Stimulated activated CD4-positive, alpha-beta T cell treated with anti-CD3 and anti-CD28 coated beads, Interleukin-2, amount 100 ng/mL, for 48 hours (primary cell): ENCODE measurements at places on chromosomes 6 and 20.

DNA sequence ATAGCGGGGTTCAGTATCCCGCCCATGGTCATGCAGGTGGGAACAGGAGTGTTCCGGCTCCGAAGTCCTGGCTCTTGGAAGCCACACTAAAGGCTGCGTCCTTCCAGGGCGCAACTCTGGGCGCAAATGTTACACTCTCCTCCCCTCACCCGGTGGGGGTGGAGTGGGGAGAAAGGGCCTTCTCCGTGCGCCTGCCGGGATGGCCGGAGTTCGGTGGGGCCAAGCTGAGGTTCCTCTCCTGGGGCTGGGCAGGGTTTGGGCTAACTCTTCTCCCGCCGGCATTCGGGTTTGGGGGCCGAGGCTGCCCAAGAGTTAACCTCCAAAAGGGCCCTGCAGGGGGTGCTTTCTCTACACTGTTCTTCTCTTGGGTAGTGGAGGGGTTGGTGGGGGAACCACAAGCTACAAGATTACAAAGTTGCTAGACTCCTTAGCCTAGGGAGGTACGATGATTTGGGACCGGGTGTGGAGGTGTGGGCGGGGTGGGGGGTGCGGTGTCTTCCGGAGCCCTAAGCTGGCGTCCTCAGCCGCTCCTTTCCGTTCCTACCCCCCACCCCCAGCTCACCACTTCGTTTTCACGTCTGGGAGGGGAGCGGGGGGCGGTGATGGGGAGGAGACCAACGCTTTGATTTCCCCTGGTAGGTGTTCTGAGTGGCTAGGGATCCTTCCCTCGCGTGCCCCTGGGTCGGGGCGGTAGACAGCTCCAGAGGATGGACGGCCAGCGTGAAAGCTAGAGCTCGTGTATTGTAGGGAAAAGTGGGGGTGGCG lies 12.3 kb downstream of the NRN1 start:
- no peak for DNase-seq

- no peak for DNase-seq
Observed at GRCh38 chr6:73746787-73747186, 50.8 kb downstream of the CD109 start.

DNA sequence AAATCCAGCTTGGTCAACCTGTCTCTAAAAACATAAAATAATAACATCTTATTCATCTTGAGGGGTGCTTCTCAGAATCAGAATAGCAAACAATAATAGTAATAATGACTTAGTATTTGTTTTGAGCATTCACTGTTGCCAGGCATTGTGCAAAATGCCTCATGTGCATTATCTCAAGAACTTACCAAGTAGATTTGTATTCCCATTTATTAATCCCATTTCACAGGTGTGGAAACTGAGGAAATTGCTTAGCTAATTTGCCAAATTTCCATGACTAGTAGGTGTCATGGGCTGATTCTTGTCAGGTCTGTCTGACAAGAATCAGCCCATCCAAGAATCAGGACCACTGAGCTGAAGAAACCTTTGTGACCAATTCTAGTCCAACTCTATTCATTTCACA lies 5.5 kb downstream of the TTBK1 start:
- DNase-seq: no peak

GRCh38 chr6:156943166-156943565 lies 166.0 kb downstream of the ARID1B start:
- no peak for DNase-seq

- DNase-seq: no peak
Observed at GRCh38 chr6:105161421-105161820, 18.4 kb downstream of the POPDC3 start.

DNA sequence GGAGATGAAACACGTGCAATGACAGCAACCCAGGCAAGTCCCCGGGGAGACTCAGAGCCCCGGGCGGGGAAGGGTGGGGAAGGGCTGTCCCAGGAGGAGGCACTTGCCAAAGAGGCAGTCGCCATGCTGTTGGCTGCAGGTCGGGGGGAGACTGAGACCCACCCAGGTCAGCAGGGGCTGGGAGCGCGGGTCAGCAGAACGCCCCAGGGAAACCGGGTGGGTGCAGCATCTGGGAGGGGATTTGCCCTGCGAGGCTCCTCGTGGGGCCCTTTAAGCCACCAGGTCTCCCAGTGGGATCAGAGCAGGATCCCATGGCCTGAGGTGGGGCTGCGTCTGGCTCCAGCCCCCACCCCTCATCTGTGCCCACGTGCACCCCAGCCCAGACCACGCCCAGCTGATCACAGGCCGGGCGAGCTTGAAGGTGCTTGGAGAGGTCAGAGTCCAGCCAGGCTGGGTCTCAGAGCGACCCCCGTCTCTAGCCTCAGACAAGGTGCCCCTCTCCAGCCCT lies 65.5 kb downstream of the YTHDF1 start:
- no peak for DNase-seq

GRCh38 chr20:58884966-58885365 lies 32.5 kb downstream of the GNAS start:
- no peak for DNase-seq

- DNase-seq: no peak
Observed at GRCh38 chr20:49507741-49508434, 25.4 kb upstream of the KCNB1 start.

- DNase-seq: no peak
Observed at GRCh38 chr6:162251257-162251656, 476.3 kb downstream of the PRKN start.

DNA sequence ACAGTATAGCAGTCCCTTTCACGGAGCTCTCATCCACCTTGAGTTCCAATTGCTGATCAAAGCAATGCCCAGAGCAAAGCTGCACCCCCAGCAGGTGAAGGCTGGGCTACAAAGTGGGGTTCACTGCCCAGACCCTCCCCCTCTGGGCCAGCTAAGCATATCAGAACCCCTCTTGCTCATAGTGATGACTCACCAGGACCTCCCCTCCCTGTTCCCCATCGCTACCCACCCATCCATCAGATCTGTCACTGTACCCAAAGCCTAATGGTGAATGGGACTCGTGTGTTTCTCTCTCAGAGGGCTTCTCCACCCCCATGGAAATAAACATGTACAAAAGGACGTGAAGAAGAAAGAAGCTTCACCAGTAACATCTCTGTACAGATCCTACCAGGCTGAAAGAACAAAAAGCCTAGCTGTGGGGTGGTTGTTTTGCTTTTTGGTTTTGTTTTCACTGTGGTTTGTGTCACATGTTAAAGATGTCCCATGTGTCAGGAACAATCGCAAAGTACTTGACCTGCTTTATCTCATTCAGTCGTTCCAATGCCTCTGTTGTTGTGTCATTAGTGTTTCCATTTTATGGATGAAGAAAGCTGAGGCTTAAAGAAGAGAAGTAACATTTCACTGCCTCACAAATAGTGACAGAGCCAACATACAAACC lies 518.5 kb downstream of the CD83 start:
- no peak for DNase-seq

DNA sequence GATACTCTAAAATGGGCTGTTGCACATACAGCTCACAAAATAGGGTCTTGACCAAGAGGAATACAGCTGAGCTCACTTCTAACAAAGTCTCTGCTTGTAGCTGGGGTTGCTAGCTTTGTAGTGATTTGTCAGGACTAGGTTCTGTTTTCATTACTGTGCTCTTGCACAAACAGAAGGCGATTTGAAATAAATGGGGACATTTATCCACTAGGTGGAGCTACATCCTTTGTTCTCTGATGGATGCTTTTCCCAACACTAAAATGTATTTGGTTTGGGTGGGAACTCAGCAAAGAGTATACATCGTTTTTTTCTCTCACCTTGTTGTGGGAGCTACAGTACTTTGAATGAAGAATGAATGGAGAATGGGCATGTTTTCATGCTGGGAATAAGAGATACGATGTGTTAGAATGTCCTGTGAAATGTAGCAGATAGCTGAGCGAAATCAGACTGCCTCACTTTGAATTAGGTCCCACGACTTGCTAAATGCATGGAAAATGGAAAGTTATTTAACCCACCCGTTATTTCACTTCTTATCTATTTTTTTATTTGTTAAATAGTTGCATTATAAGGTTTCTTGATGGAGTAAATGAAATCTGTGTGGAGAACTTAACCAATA lies 494.7 kb upstream of the MAP3K7 start:
- DNase-seq: no peak

- no peak for DNase-seq
Observed at GRCh38 chr6:25064006-25064405, 128.2 kb upstream of the RIPOR2 start.

- no peak for DNase-seq
Observed at GRCh38 chr6:23323897-23324296, 754.5 kb downstream of the HDGFL1 start.

DNA sequence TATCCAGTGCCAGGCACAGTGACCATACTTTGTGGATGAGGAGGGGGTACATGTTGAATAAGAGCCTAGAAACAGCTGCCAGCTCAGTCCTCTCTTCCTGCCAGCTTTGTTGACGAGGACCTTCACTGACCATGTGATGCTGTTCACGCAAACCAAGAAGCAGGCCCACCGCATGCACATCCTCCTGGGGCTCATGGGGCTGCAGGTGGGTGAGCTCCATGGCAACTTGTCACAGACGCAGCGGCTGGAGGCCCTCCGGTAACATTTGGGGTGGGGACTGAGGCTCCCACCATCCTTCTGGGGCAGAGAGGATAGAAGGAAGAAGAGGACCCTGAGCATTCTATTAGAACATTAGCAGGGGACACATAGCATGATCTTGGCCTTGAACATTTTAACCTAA lies 15.6 kb downstream of the DDX27 start:
- no peak for DNase-seq

GRCh38 chr20:46040902-46041535 lies 12.0 kb downstream of the SLC12A5 start:
- DNase-seq: peak; percentile 39

GRCh38 chr6:44645276-44645675 lies 257.8 kb downstream of the CDC5L start:
- DNase-seq: no peak

DNA sequence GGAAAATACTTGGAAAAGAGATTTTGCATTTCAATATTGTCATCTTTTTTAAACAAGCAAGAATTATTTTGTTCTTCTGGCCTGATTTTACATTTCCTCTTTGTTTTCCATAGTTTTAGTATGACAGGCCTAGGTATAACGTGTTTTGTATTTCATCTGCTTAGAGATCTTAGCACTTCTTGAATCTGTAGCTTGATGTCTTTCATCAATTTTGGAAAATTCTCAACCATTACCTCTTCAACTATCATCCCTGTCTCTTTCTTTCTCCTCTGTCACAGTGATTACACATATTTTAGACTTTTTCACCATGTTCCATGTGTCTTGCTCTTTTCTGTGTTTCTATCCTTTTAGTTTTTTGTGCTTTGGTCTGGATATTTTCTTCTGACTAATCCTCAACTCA lies 67.2 kb upstream of the PHACTR1 start:
- no peak for DNase-seq

- no peak for DNase-seq
Observed at GRCh38 chr20:51378171-51378928, 164.2 kb downstream of the NFATC2 start.

DNA sequence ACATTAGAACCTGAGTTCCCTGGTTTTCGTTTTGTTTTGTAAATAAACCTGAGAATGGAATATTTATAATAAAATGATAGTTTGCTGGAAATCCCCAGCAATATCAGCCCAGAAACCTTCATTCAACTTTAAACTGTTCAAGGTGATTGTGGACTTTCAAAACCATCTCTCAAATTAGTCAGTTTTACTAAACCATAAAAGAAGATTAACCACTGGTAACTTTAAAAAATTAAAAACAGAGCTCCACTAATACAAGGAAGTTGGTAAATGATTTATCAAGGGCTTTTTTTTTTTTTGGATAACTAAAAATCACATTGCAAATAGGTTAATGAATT lies 10.0 kb downstream of the MBOAT1 start:
- DNase-seq: no peak

DNA sequence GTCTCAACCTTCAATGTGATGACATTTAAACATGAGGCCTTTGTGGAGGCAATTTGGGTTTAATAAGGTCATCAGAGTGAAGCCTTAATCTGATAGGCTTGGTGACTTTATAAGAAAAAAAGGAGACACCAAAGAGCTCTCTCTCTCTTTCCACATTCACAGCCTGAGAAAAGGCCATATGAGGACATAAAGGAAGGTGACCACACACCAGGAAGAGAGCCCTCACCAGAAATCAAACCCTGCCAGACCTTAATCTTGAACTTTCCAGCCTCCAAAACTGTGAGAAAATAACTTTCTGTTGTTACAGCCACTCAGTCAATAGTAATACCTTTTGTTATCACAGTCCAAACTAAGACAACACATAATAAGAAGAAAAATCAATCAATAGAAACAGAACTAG lies 47.7 kb downstream of the COL12A1 start:
- DNase-seq: no peak

GRCh38 chr20:57384486-57384885 lies 6.7 kb upstream of the RBM38 start:
- no peak for DNase-seq

DNA sequence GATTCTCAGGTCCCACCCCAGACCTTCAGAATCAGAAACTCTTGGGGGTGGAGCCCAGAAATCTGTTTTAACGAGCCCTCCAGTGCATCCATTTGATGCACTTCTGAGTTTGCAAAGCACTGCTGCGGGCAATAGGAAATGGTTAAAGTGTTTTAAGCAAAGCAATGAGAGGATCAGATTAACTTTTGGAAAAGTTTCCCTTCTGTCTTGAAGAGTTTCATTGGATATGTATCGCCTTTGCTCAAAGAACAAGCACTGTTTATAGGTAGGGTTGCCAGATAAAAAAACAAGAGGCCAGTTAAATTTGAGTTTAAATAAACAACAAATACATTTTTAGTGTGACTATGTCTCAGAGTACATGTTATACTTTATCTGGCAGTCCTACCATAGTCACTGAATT lies 226.0 kb downstream of the BMP7 start:
- no peak for DNase-seq

DNA sequence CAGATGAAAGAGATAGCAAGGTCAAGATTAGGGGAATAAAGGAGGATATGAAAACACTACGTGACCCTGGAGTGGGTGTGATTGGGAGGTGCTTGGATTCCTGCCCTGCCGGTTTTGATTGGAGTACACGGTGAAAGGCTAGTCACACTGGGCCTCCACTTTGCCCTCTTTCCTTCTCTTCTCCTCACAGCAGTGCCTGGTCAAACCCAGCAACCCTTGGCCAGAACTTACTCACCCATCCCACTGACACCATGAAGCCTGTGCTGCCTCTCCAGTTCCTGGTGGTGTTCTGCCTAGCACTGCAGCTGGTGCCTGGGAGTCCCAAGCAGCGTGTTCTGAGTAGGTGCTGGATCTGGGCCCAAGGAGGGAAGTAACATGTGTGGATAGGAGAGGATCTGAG lies at the start of gene WFDC13:
Gene WFDC13, plus strand, starts transcription at position 166 of the 400 bp plus-strand sequence. Its CDS starts 86 bp downstream, at position 252.
- DNase-seq: no peak

GRCh38 chr6:44327760-44328159 lies 14.6 kb upstream of the AARS2 start:
- DNase-seq: no peak

DNA sequence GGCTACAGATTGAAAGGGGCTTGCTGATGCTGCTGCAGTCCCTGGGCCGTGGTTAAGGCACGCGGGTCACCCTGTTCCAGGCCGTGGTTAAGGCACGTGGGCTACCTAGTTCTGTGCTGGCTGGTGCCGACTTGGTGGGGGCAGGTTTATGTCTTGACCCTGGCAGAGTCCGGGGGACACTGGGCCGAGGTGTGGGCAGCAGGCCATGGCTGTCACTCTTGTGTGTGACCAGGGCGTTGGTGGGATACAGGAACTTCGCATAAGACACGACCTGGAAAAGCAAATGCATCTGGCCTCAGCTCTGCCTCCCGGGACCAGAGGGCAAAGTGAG lies 6.4 kb downstream of the RPS21 start:
- DNase-seq: no peak
